ENCODE measurements at places on chromosomes 11 and 22.

GRCh38 chr11:19315511-19315910 lies 74.8 kb upstream of the E2F8 start:
- no peak for DNase-seq

GRCh38 chr22:23120415-23120899 lies 21.3 kb downstream of the RSPH14 start:
- no peak for DNase-seq

DNA sequence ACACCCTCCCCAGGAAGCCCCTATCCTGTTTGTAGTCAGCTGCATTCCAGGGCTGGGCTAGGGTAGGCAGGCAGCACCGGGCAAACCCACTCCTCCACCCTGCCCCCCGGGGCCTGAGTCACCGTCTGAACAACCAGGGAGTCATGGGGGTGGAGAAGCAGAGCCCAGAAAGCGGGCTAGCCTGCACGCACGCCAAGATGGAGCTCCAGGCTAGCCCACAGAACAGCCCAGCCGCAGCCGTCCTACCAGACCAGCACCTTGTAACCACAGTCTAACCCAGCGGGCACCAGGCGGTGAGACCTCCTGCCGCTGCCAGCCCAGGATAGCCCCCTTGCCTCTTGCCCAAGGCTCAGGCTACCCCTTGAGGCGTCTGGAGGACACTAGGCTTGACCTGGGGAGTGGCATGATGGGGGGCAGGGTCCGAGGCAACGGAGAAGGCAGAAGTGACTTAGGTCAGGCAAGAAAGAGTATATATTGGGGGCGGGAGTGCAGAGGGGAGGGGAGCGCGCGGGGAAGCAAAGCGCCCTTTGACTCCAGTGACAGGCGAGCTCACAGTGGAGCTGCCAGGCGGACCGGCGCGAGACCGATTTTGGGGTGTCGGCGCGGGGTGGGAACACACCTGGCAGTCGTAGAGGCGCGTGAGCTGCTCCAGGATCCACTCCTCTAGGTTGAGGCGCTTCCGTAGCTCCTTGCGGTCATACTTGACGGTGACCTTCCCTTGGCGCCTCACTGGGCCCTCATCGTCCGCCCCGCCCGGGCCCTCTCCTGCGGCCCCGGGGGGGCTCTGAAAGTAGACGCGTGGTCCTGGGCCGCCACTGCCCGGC lies 734 bp downstream of the PPP1R14B start:
- peak; percentile 59 for DNase-seq

GRCh38 chr11:65435411-65435931 lies 12.9 kb downstream of the NEAT1 start:
- no peak for DNase-seq

DNA sequence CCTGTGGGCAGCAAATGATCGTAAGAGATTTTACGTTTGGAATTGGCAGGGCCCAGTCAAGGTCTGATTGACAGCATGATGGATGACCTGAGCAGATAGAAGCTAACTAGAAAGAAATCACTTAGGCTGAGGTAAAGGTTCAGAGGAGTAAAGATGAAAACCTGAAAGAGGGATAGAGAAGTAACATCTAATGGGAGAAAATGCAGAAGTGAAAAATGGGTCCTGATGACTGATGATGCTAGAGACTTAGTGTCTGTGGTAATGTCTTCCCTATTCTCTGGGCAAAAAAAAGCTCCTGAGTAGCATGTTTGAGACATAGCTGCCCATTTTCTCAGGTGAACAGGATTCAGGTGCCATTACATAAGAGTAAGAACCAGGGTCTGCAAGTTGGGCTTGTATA lies 628.8 kb upstream of the ANO5 start:
- no peak for DNase-seq

- no peak for DNase-seq
These were observed 19.7 kb downstream of the ALX4 start for GRCh38 chr11:44290208-44290607.

- DNase-seq, result no peak
These were observed 6.5 kb downstream of the PI4KA start for GRCh38 chr22:20852076-20852475.

DNA sequence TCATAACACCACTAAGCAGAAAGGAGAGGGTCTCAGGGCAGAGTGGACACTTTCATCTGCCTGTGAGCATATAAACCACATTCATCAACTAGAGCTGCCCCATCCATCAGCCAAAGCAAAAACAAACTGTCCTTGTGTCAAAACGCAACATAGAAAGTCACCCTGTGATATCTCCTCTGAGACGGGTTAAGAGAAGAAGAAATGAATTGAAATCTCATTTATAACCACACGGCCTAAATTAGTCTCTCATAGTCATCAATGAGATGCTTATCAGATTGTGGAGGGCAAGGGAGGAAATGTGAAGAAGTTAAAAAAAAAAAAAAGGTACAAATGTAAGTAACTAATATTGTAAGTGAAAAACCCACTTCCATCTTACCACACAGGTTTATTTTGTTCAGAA lies 75.7 kb downstream of the SIK3 start:
- no peak for DNase-seq
